Skeletal muscle cell (primary cell): ENCODE measurements at places on chromosomes 3 and 15.
A peak's percentile ranks its signal among the peaks of the same experiment; 100 is the strongest.

GRCh38 chr3:192700885-192701284, 26.5 kb downstream of the FGF12 start:
- DNase-seq: no peak

GRCh38 chr3:32336113-32336498, 55.5 kb upstream of the CMTM7 start:
- DNase-seq: no peak

GRCh38 chr15:96225642-96226259, 104.7 kb upstream of the NR2F2 start:
- DNase-seq: no peak

GRCh38 chr3:190188197-190188596, 67.5 kb upstream of the P3H2 start:
- no peak for DNase-seq

DNA sequence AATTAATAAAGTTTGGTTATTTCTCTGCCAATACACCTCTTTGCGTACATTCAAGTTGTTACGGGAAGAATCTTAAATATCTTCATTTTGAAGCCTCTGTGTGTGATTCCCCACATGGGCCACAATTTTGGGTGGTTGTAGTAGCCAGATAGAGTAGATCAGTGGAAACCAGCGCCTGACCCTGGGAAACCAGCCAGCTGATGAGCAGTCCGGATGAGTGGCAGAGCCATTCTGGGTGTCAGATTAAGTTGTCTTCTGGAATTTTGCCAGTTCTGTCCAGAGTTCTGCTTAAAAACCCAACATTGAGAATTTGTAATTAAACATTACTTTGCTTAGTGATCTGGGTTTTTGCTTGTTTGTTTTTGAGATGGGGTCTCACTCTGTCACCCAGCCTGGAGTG, 49.7 kb downstream of the MRPS25 start:
- DNase-seq: no peak

- DNase-seq: peak; percentile 86
Measured at GRCh38 chr3:63656786-63657185, 4.3 kb downstream of the SNTN start.

GRCh38 chr15:63395730-63396151, 14.1 kb upstream of the CA12 start:
- DNase-seq: no peak

DNA sequence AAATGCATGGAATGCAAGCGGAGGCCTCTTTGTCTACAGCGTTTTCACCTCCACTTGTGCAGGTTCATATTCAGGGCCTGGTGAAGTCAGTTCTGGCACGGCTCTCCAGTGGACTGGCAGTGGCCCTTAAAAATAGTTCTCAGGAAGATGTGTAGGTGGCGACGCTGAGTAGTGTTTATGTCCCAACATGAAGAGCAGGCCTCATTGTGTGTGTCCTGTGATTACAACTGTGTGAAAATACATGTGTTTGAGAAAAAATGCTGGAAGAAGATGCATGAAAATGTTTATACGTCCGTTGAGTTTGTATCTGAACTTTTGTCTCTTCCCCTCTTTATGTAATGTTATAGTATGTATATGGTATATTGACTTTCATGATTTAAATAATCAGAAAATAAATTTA, 7.2 kb downstream of the LIPC start:
- no peak for DNase-seq

GRCh38 chr3:59998058-59998457, 948.2 kb upstream of the CFAP20DC start:
- DNase-seq: no peak

DNA sequence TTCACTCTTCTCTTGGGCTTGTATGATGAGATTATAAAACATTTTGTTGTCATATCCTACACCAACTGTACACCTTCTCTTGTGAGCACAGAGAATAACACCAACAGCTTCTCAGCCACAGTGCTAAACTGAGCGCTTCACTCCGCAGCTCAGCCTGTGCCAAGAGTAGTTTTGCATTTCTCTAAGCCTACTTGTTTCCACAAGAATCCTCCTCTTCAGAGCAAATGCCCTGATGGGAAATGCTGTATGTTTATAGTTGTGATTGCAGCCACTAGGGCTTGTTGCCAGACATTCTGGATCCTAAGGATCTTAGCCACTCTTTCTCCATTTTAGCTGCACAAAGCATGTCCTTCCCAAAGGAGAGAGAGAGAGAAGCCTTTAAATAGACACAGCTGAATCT, 138.8 kb upstream of the PLXND1 start:
- peak; percentile 47 for DNase-seq

GRCh38 chr3:45954306-45954705, 11.0 kb downstream of the CXCR6 start:
- no peak for DNase-seq

- no peak for DNase-seq
Measured at GRCh38 chr3:5140839-5141238, 18.7 kb downstream of the ARL8B start.

DNA sequence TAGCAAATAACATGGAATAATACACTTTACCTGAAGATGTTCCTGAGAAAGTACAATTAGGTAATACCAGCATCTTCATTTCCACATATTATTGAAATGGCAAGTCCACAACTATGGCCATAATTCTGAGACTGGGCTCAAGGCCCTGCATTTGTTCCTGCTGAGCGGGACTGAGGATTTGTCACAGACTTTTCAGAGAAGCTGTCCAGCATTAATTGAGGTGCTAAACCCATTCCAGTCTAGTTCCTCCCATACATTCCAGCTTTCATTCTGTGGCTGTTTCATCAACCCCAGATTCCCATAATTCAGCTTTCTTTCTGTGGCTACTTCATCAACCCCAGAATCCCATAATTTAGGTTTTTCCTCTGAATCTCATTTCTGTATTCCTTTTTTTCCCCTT, 293.4 kb upstream of the GBE1 start:
- no peak for DNase-seq

- DNase-seq: no peak
Measured at GRCh38 chr15:69857686-69858391, 239.9 kb downstream of the TLE3 start.

DNA sequence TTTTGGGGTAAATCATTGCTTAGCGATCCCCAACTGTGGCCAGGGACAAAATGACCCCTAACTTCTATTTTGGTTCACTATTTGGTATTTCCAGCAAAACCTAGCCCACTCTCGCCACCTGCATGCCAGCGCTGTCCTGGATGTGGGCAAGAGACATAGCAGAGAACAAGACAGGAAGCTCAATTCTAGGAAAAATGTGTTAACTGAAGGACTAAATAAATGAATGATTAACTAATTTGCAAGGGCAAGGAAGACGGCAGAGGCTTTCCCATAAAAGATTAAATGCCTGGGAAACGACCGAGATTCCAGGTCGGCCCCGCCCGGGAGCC, 408 bp downstream of the NICN1 start:
- no peak for DNase-seq

DNA sequence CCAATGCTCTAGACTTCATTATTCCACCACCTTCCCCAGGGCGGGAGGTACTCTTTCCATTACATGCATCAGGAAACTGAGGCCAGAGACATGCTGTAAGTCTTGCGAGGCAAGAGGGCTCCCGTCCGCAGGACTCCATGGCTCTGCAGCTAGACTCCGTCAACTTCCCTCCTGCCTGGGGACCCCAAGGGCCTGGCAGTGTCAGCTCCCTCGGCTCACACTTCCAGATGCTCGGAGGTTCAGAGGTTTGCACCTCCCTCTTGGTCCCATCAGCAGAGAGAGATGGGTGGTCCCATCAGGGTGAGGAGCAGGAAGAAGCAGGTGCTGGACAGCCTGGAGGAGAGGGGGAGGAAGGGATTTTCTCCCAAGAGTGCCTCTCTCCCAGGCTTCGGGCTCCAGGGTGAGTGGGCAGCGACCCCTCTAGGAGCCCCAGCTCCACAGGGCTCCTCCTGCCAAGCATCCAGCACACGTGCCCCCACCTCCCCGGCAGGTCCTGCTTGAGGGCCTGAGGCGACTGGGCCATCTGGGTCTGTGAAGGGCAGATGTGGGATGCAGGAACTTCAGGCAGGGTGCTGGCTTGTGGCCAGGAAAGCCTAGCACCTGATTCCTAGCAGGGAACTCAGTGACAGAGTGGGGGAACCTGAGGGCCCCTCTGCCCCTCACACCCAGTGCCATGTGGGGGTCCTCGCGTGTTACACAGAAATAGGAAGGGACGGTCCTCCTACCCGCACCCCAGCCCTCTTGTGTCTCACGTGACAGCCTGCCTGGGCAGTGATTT, 9.3 kb downstream of the PAK6 start:
- DNase-seq: no peak

- DNase-seq: no peak
Measured at GRCh38 chr3:112304611-112305010, 10.6 kb upstream of the SLC9C1 start.

DNA sequence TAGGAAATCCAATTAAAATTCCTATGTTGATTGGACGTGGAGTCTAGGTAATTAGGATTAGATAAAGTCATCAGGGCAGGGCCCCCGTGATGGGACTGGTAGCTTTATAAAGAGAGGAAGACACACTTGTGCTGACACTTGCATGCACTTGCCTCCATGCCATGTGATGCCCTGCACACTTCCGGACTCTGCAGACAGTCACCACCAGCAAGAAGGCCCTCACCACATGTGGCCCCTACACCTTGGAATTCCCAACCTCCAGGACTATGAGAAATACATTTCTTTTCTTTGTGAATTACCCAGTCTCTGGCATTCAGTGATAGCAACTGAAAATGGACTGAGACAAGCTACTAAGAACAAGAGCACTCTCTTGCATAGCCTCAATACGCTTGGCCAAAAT, 90.6 kb downstream of the CRYGS start:
- DNase-seq: no peak

DNA sequence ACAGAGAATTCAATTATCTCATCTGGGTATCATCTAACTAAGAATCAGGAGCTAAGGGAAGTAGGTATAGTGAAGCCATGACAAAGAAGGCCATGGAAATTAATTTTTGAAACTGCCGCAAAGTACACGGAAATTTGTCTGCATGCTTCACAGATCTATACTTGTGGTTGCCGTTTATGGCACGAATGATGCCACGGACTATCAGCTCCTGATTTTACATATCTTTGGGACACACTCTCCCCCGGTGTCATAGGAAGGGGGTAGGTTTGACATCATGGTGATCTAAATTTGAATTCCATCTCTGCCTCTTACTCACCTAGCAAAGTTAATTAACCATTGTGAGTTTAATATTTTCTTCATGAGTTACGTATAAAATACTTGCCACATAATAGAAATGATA, 14.0 kb downstream of the ARPP21 start:
- no peak for DNase-seq

DNA sequence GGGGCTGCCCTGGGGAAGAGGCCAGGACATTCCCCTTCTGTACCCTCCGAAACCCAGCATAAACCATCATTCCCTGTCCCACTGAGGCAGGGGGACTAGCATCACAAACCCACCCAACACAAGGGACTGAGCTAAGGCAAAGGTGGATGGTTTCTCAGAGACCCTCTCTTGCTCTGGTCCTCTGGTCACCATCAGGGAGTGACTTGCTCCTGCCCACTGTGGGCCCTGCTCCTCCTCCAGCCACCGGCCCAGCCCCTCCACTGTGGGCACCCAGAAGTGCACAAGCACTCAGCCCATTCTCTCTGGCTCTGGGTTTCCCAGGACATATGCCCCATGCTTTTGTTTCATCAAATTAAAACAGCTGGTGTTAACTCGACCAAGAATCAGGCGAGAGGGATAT, 44.9 kb downstream of the PTH1R start:
- DNase-seq: no peak

- DNase-seq: no peak
Measured at GRCh38 chr15:77966540-77967234, 110.8 kb downstream of the TBC1D2B start.

DNA sequence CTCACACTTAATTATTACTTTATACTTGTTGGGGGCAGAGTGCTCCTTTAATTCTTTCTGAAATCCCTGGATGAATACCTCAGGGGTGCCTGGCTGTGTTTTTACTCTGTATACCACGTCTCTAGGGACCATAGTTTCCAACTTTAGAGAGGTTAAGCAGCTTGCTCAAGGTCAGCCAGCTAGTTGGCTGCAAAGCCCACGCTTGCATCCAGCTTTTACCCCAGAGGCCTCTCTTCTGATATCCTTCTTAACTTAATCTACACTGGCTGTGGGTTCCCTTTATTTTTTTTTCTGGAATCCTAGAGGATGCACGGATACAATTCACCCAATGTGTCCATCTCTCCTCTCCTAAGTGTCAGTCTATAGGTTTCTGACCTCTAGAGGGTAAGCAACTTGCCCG, 1.4 kb downstream of the PDZRN3 start:
- DNase-seq: no peak

DNA sequence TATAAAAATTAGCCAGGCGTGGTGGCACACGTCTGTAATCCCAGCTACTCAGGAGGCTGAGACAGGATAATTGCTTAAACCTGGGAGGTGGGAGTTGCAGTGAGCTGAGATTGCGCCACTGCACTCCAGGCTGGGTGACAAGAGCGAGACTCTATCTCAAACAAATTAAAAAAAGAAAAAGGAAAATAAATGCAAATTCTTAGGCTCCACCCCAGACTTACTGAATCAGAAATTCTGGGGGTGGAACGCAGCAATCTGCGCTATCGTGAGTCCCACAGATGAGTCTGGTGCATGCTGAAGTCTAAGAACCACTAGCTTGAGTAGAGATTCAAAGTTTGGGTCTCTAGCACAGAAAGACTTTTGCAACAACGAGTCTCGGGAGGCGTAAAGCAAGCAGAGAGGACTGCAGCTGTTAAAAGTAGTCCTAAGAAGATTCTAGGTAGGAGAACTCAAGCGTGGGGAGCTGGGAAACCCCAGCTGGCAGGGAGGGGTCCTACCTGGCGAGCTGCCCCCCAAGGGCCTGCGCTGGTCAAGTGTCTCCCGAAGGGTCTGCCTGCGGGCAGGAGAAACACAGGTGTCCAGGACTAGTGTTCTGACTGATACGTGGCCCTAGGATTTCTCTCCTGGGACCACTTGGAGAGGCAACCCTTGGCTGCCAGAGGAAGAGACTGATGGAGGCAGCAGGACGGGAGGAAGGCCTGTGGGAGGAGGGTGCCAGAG, 21.9 kb downstream of the CEP19 start:
- DNase-seq: no peak

- DNase-seq: no peak
Measured at GRCh38 chr15:29726553-29726952, 95.7 kb downstream of the TJP1 start.

- DNase-seq: no peak
Measured at GRCh38 chr3:197062446-197062845, 32.8 kb upstream of the MELTF start.

DNA sequence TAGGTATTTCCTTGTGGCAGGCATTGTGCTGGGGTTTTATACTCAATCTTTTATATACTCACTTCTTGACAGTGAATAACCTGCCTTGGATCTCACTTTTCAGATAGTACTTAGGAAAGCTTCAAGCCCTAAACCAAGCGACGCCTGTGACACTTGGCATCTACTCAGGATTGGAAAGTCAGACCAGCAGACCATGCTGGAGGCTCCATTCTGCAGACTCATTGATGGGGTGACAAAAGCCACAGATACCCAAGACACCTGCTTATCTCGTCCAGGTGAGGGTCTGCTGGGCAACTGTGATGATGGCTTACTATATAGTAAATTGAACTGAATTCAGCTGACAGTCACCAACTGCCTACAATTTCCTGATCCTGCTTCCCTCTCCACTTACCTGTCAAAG, 79.4 kb upstream of the MRPS22 start:
- no peak for DNase-seq

- no peak for DNase-seq
Measured at GRCh38 chr3:31493149-31493548, 39.6 kb upstream of the STT3B start.
